ENCODE measurements at places on chromosomes 2 and 18. TPM values are rescaled to one million over a fixed set of nuclear protein-coding genes. Genes with fewer than 3 reads are reported as not detected.
A peak's percentile ranks its signal among the peaks of the same experiment; 100 is the strongest.

- no peak for DNase-seq
Observed at GRCh38 chr2:63622751-63623150, 34.0 kb downstream of the MDH1 start.

- DNase-seq = peak; percentile 56
Observed at GRCh38 chr2:9152975-9153642, 53.5 kb upstream of the ASAP2 start.

DNA sequence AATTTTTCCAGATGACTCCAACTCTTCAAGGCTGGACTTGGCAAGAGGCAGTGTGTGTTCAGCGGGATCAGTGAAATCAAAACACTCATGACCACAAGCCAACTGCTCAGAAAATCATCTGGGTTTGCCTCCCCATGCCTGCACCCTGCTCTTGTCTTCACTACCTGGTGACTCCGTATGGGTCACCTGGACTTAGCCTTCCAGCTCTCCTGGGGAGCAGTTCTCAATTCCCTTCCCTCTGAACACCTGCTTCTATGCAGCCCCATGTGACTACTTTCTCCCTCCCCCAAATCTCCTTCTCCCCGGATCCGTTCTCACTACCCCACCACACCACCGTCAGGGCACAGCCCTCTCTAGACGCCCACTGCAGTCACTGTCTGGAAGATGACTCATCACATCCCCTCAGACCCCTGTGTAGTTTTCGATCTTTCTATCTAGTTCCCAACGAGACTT, 130.2 kb upstream of the ID2 start:
- no peak for DNase-seq

- DNase-seq = no peak
Observed at GRCh38 chr2:135999899-136000298, 14.5 kb upstream of the DARS1 start.

GRCh38 chr18:8701546-8702118, 3.7 kb upstream of the MTCL1 start:
- no peak for DNase-seq

GRCh38 chr2:46135958-46136357, 161.2 kb upstream of the EPAS1 start:
- DNase-seq = no peak

- no peak for DNase-seq
Observed at GRCh38 chr2:234556848-234557573, 60.1 kb upstream of the ARL4C start.

DNA sequence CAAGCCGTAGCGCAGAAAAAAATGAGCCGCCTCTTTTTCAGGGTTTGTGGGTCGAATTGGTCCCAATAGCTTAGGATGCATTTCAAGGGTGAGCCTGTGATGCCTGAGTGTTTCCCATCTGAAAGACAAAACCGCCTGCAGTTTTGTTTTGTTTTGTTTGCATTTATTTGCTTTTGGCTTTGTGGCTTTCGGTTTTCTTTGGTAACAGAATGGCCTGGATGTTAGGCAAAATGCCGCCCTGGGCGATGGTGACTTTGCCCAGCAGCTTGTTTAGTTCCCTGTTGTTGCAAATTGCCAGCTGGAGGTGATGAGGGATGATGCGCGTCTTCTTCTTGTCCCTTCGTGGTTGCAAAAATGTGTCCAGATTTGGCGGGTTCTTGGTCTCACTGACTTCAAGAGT, 109.4 kb downstream of the LTBP1 start:
- DNase-seq = no peak

GRCh38 chr2:216845426-216845825, 14.4 kb downstream of the TNP1 start:
- DNase-seq = no peak

DNA sequence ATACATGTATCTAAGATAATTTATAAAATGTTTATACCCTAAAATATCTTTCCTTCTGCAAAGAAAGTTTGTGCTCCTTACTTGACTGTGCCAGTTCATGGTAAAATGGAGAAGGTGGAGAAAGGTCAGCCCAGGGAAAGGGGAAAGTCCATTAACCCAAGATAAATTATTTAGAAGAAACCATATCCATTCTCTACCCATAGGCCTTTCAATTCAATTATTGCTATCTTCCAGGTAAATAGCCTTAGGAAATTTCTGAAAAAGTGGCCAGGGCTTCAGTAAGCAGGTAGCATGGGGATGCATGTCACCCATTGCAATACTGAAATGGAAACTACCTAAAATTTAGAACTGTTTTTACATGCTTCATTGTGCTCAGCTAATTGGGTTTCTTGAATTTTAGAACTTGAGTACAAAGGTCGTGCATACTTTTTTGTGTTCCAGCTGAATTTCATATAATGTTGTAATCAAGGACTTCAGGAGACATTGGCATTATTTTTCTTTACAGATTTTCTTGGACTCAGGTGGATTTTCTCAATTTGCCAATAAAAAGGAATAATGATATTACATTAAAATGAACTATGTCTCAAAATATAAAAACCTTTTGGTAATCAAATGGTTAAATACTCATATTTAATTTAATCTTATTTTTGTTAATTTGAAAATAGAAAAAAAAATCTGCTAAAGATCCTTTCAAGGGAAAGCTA, 124.9 kb downstream of the CSRNP3 start:
- DNase-seq = no peak

DNA sequence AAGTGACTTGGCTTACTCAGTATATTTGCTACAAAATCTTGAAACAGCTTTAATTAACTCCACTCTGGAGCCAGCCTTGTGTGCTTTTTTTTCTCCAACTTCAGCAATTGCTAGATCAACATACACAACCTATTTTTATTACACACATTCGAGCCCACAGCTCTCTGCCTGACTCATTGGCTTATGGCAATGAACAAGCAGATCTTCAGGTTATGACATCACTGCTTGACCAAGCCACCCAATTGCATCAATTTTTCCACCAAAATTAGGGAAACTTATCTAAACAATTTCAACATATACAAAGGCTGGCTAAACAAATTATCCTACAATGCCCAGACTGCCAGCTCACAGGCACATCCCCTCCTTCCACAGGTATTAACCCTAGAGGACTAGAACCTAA, 39.6 kb upstream of the PDK1 start:
- DNase-seq = no peak

DNA sequence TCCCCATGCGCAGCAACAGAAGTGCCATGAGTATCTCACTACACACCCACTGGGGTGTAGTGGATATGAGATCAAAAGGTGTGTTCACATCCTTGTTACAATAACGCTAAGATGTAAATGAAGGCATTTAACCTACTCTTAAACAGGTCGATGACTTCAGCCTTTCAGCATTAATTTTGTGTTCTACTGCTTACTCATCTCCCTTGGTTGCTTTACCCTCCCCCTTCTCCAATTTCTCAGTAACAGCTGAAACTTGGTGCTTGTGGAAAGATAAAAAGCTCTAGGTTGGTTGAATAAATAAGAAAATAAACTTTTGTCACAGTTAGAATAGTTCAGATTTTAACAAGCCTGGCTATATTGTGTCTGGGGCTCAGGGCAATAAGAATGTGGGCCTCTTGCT, 147.5 kb upstream of the SESTD1 start:
- DNase-seq = no peak

DNA sequence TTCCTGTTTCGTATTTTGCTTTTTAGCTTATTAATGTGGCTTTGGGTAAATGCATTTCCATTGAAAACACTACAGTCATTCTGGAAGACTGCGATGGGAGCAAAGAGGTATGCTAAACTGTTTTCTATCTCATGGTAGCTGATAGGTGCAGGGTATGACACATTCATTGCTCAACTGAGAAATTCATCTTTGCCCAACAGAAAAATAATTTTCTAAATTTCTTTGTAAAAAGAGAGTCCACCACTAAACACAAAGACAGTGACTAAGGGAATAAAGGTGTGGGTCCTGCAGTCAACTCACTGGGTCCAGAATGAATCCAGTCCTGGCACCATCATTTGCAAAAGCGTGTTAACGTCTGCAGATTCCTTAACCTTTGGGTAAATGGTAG, 19.9 kb downstream of the ERMN start:
- no peak for DNase-seq

DNA sequence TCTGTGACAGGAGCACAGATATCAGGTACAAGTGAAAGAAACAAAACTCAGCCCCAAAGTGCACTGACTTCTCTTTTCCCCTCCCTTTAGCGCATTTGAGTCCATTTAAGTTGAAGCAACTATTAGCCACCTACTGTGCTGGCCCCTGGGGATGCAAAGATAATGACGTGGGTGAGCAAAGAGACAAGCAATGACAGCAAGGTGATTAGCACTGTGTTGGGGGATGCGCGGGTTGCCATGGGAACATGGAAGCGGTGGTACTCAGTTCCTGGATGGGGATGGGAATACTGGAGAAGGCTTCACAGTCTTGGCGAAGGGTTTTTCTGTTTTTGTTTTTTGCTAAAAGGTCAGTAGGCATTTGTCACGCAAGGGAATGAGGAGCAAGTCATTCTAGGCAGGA, 205.8 kb downstream of the LDLRAD4 start:
- no peak for DNase-seq

DNA sequence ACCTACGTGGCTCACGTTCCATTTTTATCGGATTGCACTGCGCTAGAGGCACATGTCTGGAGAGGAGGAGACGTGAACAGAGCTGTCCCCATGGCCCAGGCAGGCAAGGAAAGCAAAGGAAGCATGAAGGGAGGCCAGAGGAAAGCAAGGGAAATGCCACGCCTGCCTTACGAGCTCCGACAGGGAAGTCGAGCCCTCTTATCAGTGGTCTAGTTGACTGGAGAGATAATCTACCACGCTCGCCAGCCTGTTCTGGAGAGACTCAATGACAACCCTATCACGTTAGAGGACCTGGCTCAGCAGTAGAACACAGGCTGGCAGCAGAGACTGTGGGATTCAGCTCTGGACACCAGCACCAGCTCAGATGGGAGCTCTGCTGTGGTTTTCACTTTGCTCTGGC, 202.6 kb upstream of the ID2 start:
- no peak for DNase-seq

- no peak for DNase-seq
Observed at GRCh38 chr2:118849226-118850167, 2.0 kb upstream of the EN1 start.

DNA sequence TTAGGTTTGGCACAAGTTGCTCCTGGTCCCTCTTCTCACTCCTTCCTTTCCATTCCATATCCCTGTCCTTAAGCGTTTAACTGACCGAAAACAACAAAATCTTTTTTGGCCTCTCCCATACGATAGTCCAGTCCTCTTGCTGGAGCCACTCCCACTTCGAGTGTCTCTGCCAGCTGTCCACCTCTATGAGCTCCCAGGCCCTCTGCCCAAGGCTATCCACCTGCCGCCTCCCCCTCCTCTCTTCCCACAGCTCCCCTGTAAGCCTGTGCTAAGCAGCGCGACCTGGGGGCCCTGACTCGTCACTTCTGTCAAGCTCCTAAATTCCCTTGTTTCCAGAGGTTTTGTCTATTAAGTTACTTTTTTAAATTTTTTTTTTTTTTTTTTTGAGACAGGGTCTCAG, 47.0 kb upstream of the FOSL2 start:
- no peak for DNase-seq

DNA sequence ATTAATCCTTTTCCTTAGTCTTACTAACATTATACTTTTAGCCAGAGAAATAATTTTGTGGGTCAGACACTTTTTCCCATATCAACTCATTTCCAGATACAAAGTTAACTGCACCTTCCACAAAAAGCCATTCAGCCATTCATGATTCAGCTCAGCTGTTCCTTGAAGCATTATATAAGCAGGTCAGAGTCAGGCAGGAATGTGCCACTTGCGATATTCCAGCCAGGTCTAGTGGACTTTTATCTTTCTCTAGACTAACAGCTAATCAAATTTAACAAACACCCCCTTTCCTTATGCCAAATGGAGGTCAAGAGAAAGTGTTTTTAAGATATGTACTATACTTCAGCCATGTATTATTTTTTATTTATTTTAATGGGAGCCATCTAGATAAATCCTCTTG, 75.6 kb upstream of the EPB41L3 start:
- DNase-seq = no peak

MC4R gene
- 0.38 TPM for polyA plus RNA-seq

FAM237A gene
- not detected for polyA plus RNA-seq

FAP gene
- polyA plus RNA-seq = 110 TPM

CHST9 gene
- 0.28 TPM for polyA plus RNA-seq

KIF1A gene
- polyA plus RNA-seq = 2.4 TPM

FSIP2 gene
- 2.9 TPM for polyA plus RNA-seq

AKAIN1 gene
- polyA plus RNA-seq = not detected

VWA3B gene
- polyA plus RNA-seq = 1.5 TPM

COLEC11 gene
- 1.3 TPM for polyA plus RNA-seq

CD8B2 gene
- polyA plus RNA-seq = not detected
